Neural progenitor cell (in vitro differentiated cells): ENCODE measurements at places on chromosomes 16 and 17. TPM values are rescaled to one million over a fixed set of nuclear protein-coding genes. Genes with fewer than 3 reads are reported as not detected.
A peak's percentile ranks its signal among the peaks of the same experiment; 100 is the strongest.

Gene HSDL1
- total RNA-seq: 71.8 and 101 TPM in 2 replicates

GRCh38 chr16:80273635-80274538 lies 266.9 kb upstream of the DYNLRB2 start:
- H3K36me3 ChIP-seq: no peaks in the 10 kb centered on the region
- H3K4me3 ChIP-seq: no peak overlapping the region
- no peak overlapping the region for H3K27ac ChIP-seq
- H3K4me1 ChIP-seq: peaks cover 7% of the 10 kb centered on the region
- H3K27me3 ChIP-seq: no peaks in the 10 kb centered on the region
- DNase-seq: no peak

GRCh38 chr16:31568577-31569359 lies 41.1 kb downstream of the AHSP start:
- H3K4me1 ChIP-seq: no peaks in the 10 kb centered on the region
- peaks cover 79% of the 10 kb centered on the region for H3K27me3 ChIP-seq
- H3K4me3 ChIP-seq: peak overlapping the region; percentile 48
- peak; percentile 51 for DNase-seq
- no peaks in the 10 kb centered on the region for H3K36me3 ChIP-seq
- no peak overlapping the region for H3K27ac ChIP-seq

Gene NKD1
- total RNA-seq: 3.3 and 5.3 TPM in 2 replicates

Gene FAM20A
- total RNA-seq: 0.22 and 0.41 TPM in 2 replicates

GRCh38 chr16:87487361-87487924 lies 5.4 kb downstream of the ZCCHC14 start:
- DNase-seq: peak; percentile 65
- peaks cover 13% of the 10 kb centered on the region for H3K27me3 ChIP-seq
- H3K36me3 ChIP-seq: no peaks in the 10 kb centered on the region
- H3K4me1 ChIP-seq: peaks cover 27% of the 10 kb centered on the region
- peak overlapping the region; percentile 11 for H3K4me3 ChIP-seq

Gene CACNA1G
- 1.6 and 4.9 TPM in 2 replicates for total RNA-seq

Gene KRTAP17-1
- not detected in 2 replicates for total RNA-seq

DNA sequence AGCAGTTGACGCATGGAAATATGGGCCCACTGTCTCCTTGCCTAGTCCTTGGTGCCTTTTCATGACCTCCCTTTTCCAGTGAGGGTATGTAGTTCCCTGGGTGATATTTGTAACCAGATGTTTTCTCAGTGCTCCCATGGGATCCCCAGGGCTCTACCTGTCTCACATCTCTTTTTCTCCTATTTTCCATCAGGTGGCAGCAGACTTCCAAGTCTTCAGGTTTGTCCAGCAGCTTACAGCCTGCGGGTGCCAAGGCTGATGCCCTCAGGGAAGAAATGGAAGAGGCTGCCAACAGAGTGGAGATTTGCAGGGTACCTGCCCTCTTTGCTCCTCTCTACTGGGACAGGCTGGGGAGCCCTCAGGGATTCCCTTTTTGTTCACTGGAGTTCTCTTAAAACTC lies 89.1 kb downstream of the ELAC2 start:
- H3K4me3 ChIP-seq: no peak overlapping the region
- H3K27ac ChIP-seq: no peak overlapping the region
- H3K4me1 ChIP-seq: no peaks in the 10 kb centered on the region

- no peaks in the 10 kb centered on the region for H3K4me1 ChIP-seq
- no peak for DNase-seq
- no peak overlapping the region for H3K27ac ChIP-seq
Measured at GRCh38 chr17:58875261-58875660, 119.6 kb downstream of the PPM1E start.

Gene PRR35
- not detected in 2 replicates for total RNA-seq

- no peak overlapping the region for H3K27ac ChIP-seq
- no peak overlapping the region for H3K4me3 ChIP-seq
- peaks cover 6% of the 10 kb centered on the region for H3K4me1 ChIP-seq
- H3K27me3 ChIP-seq: no peaks in the 10 kb centered on the region
- peak; percentile 50 for DNase-seq
- no peaks in the 10 kb centered on the region for H3K36me3 ChIP-seq
Measured at GRCh38 chr16:79997257-79997656, 396.7 kb upstream of the MAF start.

DNA sequence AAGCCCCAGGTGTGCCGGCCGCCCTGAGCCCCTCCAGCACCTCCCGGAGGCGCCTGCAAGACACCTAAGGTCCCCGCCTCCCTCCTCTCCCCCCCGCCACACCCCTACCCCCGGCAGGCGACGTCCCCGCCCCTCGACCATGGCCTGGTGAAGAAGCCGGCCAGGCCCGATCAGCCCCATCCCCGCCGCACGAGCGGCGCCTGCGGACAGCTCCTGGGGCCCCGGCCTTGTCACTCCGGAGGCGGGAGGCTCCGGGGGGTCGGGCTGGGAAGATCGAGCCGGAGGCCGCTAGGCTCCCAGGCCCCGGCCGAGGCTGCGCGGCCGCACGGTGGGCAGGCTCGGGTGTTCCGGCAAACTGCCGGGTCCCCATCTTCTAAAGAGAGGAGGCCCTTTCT lies 405 bp upstream of the ACE start:
- peak; percentile 71 for DNase-seq
- H3K27me3 ChIP-seq: peaks cover 63% of the 10 kb centered on the region
- peak overlapping the region; percentile 71 for H3K4me3 ChIP-seq
- H3K4me1 ChIP-seq: peaks cover 7% of the 10 kb centered on the region
- no peak overlapping the region for H3K27ac ChIP-seq

Gene TEN1
- total RNA-seq: 5.9 and 9.4 TPM in 2 replicates

DNA sequence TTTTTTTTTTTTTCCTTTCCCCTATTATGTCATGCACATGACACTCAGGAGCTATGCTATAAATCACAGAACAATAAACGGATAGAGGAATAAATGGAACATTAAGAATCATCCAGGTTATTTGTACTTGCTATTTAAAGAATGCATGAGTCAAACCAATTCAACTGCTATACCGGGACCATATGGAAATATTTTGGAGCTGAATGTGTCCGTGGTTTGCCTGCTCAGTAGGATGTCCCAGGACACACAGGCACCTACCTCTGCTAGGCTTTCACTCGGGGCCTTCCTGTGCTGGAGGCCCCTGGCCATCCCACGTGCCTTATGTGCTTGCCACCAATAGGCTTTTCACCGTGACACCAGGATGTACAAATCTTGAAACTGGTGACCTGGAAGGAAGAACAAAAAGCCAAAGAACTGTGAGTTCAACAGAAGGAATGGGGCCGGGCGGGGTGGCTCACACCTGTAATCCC lies 15.3 kb upstream of the SEC14L1 start:
- no peaks in the 10 kb centered on the region for H3K36me3 ChIP-seq
- no peak overlapping the region for H3K4me3 ChIP-seq
- DNase-seq: no peak
- peaks cover 12% of the 10 kb centered on the region for H3K4me1 ChIP-seq
- no peak overlapping the region for H3K27ac ChIP-seq

GRCh38 chr17:10772425-10773380 lies 31.2 kb downstream of the TMEM238L start:
- H3K36me3 ChIP-seq: no peaks in the 10 kb centered on the region
- peaks cover 12% of the 10 kb centered on the region for H3K4me1 ChIP-seq
- peak; percentile 82 for DNase-seq
- no peaks in the 10 kb centered on the region for H3K27me3 ChIP-seq
- H3K4me3 ChIP-seq: no peak overlapping the region

DNA sequence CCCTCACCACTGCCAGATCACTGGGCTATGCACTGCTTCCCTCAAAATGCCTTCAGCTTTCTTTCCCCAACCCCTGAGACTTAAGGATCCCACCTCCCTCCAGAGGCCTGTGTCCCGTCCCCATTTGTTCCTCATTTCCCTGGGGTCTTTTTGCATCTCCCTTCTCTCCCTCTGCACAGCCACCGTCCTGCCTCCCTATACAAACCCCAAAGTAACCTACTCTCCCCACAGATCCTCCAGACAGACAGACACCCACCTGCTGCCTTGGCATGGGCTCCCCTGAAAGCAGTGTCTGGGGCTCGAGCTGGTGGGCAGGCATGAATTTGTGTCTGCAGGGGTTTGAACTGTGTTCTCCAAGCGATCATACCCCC lies 69.4 kb upstream of the TNRC6C start:
- no peak overlapping the region for H3K27ac ChIP-seq
- H3K4me1 ChIP-seq: peaks cover 28% of the 10 kb centered on the region
- no peaks in the 10 kb centered on the region for H3K36me3 ChIP-seq
- H3K27me3 ChIP-seq: no peaks in the 10 kb centered on the region
- H3K4me3 ChIP-seq: no peak overlapping the region

Gene TNS4
- total RNA-seq: not detected in 2 replicates

GRCh38 chr17:77424585-77425344 lies 284.0 kb downstream of the SEC14L1 start:
- no peaks in the 10 kb centered on the region for H3K27me3 ChIP-seq
- no peak overlapping the region for H3K27ac ChIP-seq
- no peaks in the 10 kb centered on the region for H3K36me3 ChIP-seq
- no peak overlapping the region for H3K4me3 ChIP-seq
- peaks cover 58% of the 10 kb centered on the region for H3K4me1 ChIP-seq
- no peak for DNase-seq

Gene PRSS21
- total RNA-seq: not detected in 2 replicates

DNA sequence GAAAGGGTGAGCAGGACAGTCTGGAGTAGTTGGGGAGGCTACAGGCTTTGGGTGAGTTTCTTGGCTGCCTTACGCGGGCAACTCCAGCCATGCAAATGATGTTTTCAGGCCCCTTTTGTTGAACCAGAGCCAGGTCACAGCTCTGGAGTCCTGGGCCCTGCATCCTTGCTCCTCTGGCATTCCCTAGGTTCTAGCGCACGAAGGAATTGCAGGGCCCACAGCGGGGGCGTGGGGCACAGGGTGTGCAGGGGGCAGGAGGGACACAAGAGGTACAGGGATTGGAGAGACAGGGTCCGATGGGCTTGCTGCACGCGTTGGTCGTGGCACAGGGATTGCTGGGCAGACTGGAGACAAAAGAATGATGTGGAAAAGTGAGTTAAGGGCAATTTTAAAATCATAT lies 3.6 kb downstream of the KRT31 start:
- no peak for DNase-seq
- H3K36me3 ChIP-seq: no peaks in the 10 kb centered on the region

DNA sequence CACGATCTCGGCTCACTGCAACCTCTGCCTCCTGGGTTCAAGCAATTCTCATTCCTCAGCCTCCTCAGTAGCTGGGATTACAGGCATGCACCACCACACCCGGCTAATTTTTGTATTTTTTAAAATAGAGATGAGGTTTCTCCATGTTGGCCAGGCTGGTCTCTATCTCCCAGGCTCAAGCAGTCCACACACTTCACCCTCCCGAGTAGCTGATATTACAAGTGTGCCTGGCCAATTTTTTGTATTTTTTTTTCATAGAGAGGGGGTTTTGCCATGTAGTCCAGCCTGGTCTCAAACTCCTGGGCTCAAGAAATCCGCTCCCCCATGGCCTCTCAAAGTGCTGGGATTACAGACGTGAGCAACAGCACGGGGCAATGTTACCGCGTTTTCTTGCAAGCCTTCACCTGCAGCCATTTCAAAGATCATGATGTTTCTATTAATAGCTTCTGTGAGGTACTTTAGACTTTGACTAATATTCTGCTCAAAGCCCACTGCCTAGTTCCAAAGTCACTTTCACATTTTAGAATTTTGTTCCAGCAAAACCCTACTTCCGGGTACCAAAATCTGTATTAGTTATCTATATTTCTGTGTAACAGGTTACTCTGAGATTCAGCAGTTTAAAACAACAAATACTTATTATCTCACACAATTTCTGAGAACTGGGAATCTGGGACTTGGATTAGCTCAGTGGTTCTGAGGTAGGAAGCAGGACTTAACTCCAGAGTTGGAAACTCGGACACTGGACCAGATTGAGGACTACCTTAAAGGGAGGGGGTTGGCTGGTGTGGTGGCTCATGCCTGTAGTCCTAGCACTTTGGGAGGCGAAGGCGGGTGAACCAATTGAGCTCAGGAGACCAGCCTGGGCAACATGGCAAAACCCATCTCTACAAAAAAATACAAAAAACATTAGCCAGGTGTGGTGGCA lies 12.0 kb upstream of the MED13 start:
- no peak overlapping the region for H3K27ac ChIP-seq
- H3K4me3 ChIP-seq: no peak overlapping the region
- no peaks in the 10 kb centered on the region for H3K36me3 ChIP-seq
- no peaks in the 10 kb centered on the region for H3K27me3 ChIP-seq
- DNase-seq: no peak
- H3K4me1 ChIP-seq: no peaks in the 10 kb centered on the region

- H3K4me3 ChIP-seq: no peak overlapping the region
- H3K4me1 ChIP-seq: peaks cover 3% of the 10 kb centered on the region
- peaks cover 3% of the 10 kb centered on the region for H3K27me3 ChIP-seq
- H3K27ac ChIP-seq: no peak overlapping the region
Measured at GRCh38 chr16:86227801-86228200, 282.5 kb upstream of the FOXF1 start.
